ENCODE measurements at places on chromosomes 5 and 9. TPM values are rescaled to one million over a fixed set of nuclear protein-coding genes. Genes with fewer than 3 reads are reported as not detected.

The SLC6A19 gene
- total RNA-seq: not detected

DNA sequence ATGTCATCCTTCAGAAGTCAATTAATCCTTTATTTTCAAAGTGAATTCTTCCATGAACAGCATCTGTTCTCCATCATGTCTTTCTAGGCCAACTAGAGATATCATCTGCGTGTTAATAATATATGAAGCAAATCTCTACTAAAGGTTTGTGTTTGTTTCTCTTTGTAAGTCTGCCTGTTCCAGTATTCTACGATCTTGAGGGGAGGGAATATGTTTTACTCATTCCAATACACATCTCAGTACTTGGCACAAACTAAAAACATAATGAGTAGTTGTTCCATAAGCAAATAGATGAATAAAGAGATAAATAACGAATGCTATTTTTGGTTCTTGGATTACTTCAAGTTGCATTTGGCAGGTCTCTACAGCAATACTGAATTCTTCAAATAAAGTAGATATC is 470.7 kb upstream of the GRIN3A start:
- no peak for DNase-seq

- DNase-seq: no peak
Measured at GRCh38 chr5:58107704-58108103, 352.2 kb downstream of the PLK2 start.

GRCh38 chr9:123772967-123773366 is 157.0 kb downstream of the DENND1A start:
- DNase-seq: no peak

The UGT3A1 gene
- not detected for total RNA-seq

DNA sequence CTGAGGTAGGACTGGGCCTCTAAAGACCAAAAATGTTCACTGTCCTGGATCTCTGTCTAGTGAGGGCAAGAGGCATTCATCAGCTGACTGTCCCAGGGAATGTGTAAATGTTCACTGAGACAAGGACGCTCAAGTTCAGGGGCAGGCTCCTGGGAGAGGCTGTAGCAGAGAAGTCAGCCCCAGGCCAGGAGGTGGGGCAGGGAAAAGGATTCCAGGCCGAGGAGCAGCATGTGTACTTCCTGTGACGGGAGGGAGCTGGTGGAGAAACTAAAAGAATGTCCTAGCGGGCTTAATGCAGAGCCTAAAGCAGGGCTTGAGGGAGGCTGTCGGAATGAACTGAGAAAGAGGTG is 205.8 kb downstream of the GABBR2 start:
- peak; percentile 39 for DNase-seq

GRCh38 chr5:157025093-157025698 is 33.7 kb downstream of the HAVCR1 start:
- DNase-seq: no peak

DNA sequence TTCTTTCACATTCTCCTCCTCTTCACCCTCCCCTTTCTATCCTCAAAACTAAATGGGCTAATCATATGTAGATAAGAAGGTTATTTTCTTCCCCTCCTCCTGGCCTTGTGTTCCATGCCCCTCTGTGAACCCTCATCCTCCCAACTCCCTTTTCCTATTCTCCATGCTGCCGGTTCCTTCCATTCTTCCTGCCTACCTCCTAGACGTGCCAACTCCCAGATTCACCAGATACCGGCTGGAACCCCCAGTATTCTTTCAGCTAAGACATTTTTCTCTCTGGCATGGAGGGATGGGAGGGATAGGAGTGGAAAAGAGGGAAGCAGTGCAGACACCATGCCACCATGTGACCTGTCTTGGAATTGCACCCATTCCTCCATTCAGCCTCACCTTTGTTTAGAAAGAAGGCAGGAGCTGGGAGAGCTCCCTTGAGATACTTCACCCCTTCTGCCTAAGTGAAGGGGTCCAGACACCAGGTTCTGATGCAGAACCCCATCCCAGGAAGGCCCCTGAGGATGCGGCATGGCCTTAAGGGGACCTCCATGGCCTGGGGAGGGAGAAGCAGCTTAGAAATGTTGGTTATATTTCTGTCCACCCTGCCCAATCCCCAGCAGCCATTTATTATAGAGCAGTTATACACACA is 4.8 kb downstream of the DNAJB5 start:
- DNase-seq: no peak

- no peak for DNase-seq
Measured at GRCh38 chr9:112002131-112002846, 105.7 kb downstream of the UGCG start.

DNA sequence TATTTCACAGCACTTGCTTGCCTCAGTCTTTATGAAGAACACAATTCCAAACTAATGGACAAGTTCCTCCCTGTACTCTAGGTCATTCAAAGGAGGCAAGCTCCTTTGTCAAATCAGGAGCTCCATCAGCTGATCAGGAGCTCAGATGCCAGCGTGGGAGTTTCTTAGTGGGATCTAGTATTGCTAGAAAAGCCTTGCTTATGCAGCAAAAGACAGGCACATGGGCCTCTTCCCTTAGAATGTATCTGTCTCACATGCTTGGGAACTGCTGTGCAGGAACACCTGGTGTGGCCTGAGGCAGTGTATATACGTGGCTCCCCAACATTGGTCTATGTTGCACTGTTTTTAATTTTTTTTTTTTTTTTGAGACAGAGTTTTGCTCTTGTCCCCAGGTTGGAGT is 21.4 kb upstream of the HAVCR1 start:
- no peak for DNase-seq

The IL4 gene
- total RNA-seq: not detected

The PCSK5 gene
- total RNA-seq: 4.1 TPM

DNA sequence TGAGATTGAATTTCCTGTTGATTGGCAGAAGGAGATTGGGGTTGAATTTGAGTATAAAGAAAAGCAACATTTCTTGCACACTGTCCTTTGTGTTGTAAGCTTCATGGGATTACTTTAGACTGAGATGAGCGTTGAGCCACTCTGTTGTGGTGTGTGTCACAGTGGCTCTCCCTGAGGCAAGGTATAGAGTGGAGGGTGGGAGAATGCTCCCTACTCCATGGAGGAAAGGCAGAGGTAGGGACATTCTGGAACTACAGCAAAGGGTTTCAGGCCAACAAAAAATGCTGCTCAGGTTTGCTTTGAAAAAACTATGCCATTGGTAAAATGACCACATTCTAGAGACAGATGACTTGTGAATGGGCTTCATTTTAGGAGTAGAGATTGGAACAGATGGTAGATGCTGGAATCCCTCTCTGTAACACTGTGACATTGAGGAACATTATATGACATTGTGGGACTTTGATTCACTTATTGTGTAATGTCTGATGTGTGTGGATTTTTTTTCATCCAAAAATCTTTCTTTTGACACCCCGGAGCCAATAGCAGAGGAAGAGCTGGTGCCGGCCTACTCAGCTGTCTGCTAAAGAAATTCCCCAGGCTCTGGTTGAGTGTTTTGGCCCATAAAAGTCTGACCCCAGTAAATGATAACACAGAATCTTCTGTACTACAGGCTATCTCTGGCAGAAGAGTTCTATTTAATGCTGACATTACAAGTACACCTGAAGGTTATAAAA is 6.2 kb upstream of the CEP120 start:
- DNase-seq: no peak

GRCh38 chr5:179307931-179308471 is 37.3 kb downstream of the ADAMTS2 start:
- no peak for DNase-seq

GRCh38 chr9:34689116-34689470 is 2.0 kb downstream of the CCL19 start:
- no peak for DNase-seq

The GLRA1 gene
- total RNA-seq: not detected

DNA sequence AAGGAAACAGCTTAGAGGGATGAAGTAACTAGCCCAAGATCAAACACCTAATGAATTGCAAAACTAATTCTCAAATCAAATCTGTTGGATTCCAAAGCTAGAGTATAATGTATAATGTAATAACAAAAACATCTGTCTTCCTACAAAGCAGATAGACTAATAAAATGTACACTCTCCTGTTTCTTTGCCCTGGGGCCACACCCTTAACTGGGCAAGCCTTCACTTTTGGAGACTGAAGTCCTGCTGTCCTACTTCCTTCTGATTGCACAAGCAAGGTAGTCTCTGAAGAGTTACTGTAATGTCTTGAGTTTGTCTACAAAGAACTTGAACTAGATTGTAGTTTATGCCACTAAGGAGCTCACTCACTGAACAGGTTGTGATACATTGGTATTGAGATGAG is 2.5 kb downstream of the TTC1 start:
- no peak for DNase-seq

- DNase-seq: no peak
Measured at GRCh38 chr5:122880749-122881148, 35.3 kb downstream of the SNX24 start.

The IER5L gene
- 3.5 TPM for total RNA-seq

DNA sequence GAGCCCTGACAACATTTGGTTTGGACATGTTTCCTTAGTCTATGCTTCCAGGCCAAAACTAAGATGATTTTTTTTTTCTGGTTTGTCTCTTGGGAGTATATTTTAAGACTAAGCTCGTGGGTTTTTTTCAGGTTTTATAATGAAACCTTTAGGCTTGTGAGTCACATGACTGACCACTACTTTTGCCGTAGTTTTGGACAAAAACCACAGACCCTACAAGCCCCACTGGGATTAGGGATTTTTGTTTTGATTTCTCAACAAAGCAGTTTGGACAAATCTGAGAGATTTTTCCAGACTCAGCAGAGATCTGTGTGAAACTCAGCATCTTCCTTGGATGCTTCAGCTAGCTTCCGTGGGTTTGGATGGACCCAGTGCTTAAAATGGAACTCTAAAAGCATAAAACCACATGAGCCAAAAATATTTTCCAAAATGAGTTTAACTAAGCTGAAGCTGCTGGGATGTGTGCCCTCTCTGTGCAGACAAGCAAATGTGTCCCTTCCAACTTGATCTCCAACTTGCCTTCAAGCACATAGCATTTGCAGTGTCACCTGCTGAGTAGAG is 70.3 kb upstream of the SMIM15 start:
- no peak for DNase-seq

The PCDHAC2 gene
- total RNA-seq: 0.10 TPM

The OR1J2 gene
- total RNA-seq: not detected

- no peak for DNase-seq
Measured at GRCh38 chr9:99249619-99250018, 27.5 kb downstream of the SEC61B start.

The TPRN gene
- 21.7 TPM for total RNA-seq

- DNase-seq: no peak
Measured at GRCh38 chr9:18748251-18748701, 274.3 kb downstream of the ADAMTSL1 start.

- DNase-seq: no peak
Measured at GRCh38 chr5:80644900-80645299, 9.6 kb upstream of the MSH3 start.

The CTNND2 gene
- 5.4 TPM for total RNA-seq

GRCh38 chr5:107074996-107075395 is 595.7 kb downstream of the EFNA5 start:
- no peak for DNase-seq

The PCDHGB4 gene
- total RNA-seq: 5.4 TPM

- DNase-seq: no peak
Measured at GRCh38 chr5:160699301-160699700, 152.7 kb downstream of the ATP10B start.

The TSPAN17 gene
- total RNA-seq: 31.7 TPM

DNA sequence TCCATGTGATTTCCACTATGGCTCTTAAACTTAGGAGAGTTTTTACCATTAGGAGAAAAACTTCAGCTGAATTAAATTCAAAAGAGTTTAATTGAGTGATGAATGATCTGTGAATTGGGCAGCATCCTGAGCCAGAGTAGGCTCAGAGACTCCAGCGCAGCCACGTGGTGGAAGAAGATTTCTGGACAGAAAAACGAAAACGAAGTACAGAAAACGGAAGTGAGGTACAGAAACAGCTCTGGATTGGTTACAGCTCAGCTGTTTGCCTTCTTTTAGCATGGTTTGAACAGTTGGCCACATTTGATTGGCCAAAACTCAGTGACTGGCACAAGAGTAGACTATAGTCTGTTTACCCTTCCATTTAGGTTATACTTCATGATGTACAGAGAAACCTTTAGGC is 69.2 kb upstream of the PLPP1 start:
- DNase-seq: no peak

The SLC6A7 gene
- not detected for total RNA-seq

The CDO1 gene
- total RNA-seq: 5.4 TPM

The KCNN2 gene
- total RNA-seq: 10.5 TPM

- DNase-seq: no peak
Measured at GRCh38 chr5:172710676-172711075, 60.3 kb downstream of the DUSP1 start.

The STK32A gene
- 0.50 TPM for total RNA-seq

The ST8SIA4 gene
- 5.4 TPM for total RNA-seq

The OR1J1 gene
- total RNA-seq: not detected

DNA sequence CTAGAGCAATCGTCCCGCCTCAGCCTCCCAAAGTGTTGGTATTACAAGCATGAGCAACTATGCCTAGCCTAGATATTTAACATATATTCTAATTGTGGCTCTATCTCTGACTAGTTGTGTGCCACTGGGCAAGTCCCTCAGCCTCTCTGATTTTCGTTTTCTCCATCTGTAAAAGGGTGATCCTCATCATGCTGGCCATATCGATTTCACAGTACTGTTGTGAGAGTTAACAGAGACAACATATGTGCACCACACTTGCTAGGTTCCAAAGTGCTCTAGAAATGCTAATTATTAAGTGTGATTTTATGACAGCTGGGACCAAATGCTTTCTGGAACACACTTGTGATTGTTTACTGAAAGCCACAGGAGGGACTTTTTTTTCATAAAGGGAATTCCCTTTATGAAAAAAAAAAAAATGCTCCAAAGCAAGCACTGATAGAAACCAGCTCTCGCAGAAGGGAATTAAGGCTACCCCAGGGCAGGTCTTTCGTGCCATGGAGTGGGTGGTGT is 78.5 kb upstream of the EPB41L4B start:
- no peak for DNase-seq

The SPATA31C1 gene
- total RNA-seq: not detected

DNA sequence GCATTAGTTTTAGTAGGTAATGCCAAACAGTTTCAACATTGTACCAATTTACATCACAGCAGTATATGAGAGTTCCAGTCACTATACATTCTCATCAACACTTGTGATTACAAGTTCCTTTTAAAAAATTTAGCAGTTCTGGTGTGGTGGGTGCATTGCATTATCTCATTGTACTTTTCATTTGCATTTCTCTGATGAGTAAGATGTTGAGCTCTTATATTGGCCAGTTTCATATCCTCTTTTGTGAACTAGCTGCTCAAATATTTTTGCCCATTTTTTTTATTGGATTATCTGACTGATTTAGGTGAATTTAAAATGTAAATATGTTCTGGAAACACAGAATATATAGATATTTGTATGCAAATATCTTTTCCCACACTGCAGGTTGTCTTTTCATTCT is 160.9 kb upstream of the NR3C1 start:
- no peak for DNase-seq

GRCh38 chr9:131670247-131671132 is 69.4 kb downstream of the RAPGEF1 start:
- DNase-seq: peak; percentile 62

GRCh38 chr9:90368241-90368640 is 274.4 kb downstream of the DIRAS2 start:
- no peak for DNase-seq

Measured in left ventricle myocardium superior (tissue), 1 donor.